ENCODE measurements at places on chromosomes 12 and 14. TPM values are rescaled to one million over a fixed set of nuclear protein-coding genes. Genes with fewer than 3 reads are reported as not detected.

FRS2 gene
- 8.3 TPM for total RNA-seq

ACACB gene
- 11.2 TPM for total RNA-seq

REP15 gene
- not detected for total RNA-seq

GRCh38 chr12:78096909-78097597, 266.4 kb downstream of the NAV3 start:
- no peaks in the 10 kb centered on the region for H3K36me3 ChIP-seq
- no peak overlapping the region for H3K4me3 ChIP-seq
- no peak for DNase-seq
- no peaks in the 10 kb centered on the region for H3K4me1 ChIP-seq
- H3K27ac ChIP-seq = no peak overlapping the region
- no peaks in the 10 kb centered on the region for H3K27me3 ChIP-seq

GRCh38 chr14:78605897-78606500, 435.8 kb downstream of the NRXN3 start:
- H3K27me3 ChIP-seq = peaks cover 3% of the 10 kb centered on the region
- no peaks in the 10 kb centered on the region for H3K36me3 ChIP-seq
- no peak overlapping the region for H3K4me3 ChIP-seq
- DNase-seq = no peak
- peaks cover 2% of the 10 kb centered on the region for H3K4me1 ChIP-seq

Data from activated CD8-positive, alpha-beta T cell treated with anti-CD3 and anti-CD28 coated beads for 36 hours (primary cell).